ENCODE measurements at places on chromosomes 1 and 21.
A peak's percentile ranks its signal among the peaks of the same experiment; 100 is the strongest.

GRCh38 chr21:44846224-44846484, 27.3 kb downstream of the PTTG1IP start:
- DNase-seq: no peak

DNA sequence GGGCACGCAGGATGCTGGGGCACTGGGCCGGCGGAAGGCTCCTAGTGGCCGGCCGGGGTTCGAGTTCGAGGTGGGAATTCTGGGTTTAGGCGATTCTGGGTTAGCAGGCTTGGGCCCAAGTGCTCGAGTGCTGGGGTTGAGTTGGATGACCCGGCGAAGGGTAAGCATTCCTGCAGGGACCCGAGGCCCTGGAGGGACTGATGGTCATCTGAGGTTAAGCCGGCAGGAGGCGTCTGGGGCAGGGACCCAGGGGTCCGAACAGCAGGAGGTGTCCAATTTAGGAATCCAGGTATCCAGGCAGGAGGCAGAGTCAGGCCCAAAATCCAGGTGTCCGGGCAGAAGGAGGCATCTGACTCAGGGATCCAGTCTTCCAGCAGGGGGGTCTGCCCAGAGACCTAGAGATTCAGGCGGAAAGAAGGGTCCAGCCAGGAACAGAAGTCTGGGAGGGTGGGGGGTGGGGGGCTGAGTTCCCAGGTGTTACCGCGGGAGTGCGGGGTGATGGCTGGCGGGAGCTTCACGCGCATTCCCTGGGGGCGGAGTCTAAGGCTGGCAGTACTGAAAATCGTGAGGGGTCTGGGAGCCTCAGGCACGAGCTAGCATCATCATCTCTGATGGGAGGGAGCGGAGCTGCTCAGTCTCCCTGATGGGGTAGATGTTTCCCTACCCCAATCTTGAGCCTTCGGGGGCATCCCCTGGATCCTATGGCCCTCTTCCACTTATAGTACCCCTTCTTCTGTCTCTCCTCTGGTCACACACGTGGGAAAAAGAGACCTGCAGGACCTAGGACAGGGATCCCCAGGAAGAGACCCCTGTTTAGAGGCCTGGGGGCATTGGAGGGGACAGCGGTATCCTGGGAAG, 585 bp downstream of the GPR3 start:
- peak; percentile 57 for DNase-seq

DNA sequence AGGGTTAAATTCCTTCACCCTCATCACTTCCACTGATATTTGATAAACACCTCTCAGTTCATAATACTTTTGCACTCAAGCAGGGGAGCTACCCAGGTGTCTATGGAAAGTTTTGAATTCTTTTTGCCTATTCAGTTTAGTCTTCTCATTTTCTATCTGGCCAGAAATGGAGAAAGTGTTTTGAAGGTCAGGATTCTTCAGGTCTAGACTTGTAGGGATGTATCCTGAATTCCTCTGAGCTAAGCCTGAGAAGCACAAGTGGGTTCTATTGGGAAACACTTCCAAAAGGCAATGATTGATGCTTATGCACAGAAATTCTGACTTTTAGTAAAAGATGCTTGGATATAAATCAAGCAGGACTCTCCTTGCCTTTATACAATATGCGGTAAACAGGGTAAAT, 217.8 kb upstream of the HOOK1 start:
- DNase-seq: no peak

DNA sequence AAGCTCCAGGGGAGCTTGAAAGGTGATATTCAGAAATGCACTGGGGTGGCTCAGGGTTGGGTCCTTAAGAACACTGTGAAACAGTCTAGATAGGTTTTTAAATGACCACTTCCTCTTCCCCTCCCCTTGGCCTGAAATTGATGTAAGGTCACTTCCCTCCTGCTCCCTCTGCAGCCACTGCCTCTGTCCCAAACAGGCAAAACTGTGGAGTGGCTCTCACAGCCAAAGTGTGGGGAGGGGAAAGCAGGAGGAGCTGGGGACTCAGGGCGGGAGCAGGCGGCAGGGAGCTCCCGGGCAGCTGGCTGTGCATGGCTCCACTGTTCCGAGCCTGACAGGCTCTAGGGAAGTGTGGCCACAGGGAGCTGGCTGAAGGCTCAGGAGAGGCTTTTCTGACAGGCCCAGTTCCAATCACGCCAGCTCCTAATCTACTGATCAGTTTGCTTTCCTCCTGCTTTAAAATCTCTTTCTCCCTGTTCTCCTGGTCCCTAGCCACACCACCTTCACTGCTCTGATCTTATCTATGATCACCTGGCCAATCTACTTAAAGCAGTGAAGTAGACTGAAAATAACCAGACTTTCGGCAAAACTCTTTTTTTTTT, 5.1 kb upstream of the CSRP1 start:
- peak; percentile 63 for DNase-seq

GRCh38 chr1:203239081-203239480, 9.6 kb upstream of the CHIT1 start:
- no peak for DNase-seq
